GM12892 (cell line): ENCODE measurements at places on chromosomes 16 and 17.

GRCh38 chr16:69932691-69933392 lies 18.3 kb upstream of the CLEC18A start:
- DNase-seq, result no peak

- DNase-seq, result no peak
Measured at GRCh38 chr16:23362460-23363317, 60.6 kb downstream of the SCNN1B start.

- no peak for DNase-seq
Measured at GRCh38 chr16:12484972-12485371, 318.7 kb downstream of the CPPED1 start.

DNA sequence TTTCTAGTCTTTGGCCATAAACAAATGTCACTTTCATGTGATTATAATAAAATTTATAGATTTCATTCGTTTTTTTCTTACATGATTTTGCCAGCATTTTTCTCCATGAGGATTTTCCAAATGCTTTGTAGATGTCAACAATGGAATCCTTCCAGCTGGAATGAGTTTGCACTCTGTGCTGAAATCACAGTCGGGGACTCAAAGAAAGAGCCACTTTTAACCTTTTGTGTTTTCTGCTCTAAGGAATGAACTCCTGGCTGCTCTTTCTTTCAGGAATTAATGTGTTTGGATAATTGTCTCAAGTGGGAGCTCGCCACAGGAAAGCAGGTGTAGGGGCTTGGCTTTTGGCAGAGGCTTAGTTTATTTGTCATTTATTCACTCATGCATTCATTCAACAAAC lies 372.3 kb upstream of the SALL1 start:
- no peak for DNase-seq

DNA sequence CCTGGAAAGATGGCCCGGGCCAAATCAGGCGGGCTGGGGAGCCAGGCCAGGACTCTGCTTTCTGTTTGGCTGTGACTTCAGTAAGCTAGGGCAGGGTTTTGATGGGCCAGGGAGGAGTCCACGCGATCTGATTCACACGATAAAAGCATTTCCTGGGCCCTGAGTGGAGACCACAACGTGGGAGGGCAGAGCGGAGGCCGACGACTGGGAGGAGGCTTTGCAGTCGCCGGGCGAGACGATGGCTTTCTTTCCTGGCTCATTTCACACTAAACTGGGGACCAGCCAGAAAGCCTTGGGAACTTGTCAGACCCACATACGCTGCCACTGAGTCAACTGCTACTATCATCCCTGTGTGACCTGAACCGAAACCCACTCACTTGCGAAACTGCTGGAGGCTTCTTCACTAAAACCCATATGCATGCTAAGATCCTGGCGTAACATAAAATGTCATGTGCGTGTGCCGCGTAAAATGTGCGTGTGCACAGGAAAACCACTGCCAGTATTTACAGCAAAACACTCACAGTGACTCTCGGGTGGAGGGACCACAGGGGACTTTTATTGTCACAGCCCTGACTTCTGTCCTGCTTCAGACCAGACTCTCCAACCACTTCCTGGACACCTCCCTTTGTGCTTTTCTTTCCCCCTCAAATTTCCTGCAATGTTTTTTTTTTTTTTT lies 14.2 kb upstream of the RHBDF2 start:
- DNase-seq, result no peak

- DNase-seq, result no peak
Measured at GRCh38 chr17:3685174-3685573, 10.8 kb downstream of the P2RX5 start.

- no peak for DNase-seq
Measured at GRCh38 chr17:1241929-1242328, 28.3 kb upstream of the BHLHA9 start.

- DNase-seq, result no peak
Measured at GRCh38 chr17:71363661-71364060, 757.2 kb upstream of the SOX9 start.

GRCh38 chr16:2180962-2181923 lies 15.2 kb downstream of the CASKIN1 start:
- no peak for DNase-seq

DNA sequence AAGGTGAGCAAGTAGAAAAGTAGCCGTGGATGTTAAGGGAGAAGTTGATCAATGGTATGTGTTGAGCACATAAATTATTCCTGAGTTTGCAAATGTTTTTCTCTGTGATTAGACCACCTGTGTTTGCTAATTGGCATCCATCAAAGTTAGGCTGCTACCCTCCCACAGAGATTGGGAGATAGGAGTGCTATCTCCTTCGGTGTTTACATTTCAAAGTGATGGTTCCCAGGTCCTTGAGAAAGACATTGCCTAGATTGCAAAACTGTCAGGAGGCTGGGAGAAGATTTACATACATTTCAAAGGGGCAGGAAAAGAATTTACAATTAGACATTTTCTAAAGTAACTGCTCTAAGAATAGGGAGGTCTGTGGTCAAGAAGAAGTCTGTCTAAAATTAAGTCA lies 54.3 kb upstream of the CNTNAP4 start:
- DNase-seq, result no peak

GRCh38 chr16:27644165-27644564 lies 94.2 kb downstream of the KATNIP start:
- no peak for DNase-seq

- DNase-seq, result no peak
Measured at GRCh38 chr17:79537686-79538085, 73.2 kb downstream of the RBFOX3 start.

DNA sequence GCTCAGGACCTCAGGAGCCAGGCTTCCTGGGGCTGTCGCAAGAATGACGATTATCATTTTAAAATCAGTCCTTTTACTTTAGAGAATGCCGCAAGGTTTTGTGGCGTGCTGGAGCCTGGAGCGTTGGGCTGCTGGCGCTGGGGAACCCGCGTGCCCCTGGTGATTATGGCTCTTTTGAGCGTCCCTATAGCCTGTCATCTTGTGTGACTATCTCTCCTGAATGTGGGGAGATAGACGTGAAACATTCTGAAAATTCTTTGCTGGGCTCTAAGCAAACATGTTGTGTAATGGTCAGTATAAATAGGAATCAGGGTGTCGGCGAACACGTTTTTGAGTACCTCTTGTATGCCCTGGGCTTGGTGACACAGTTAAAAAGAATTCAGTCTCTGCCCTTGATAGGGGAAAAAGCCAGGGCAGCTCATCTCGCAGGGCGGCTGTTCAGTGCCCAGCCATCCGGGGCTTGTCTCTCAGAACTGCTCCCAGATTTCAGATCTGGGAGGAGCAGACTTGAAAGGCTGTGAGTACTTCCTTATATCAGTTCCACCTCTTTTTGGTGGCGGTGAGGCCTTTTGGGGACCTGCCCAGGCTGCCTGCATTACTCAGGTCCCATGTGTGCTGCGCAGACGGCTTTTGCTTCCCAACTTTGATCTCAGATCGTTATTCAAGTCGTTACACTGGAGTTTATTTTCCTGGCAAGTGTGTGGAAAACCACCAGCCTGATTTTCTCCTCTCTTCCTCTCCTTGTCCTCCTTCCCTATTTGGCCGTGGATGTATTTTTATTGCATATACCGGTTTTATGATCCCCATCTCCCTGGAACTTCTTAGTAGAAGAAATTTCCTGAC lies 973 bp downstream of the SLC7A6 start:
- no peak for DNase-seq

DNA sequence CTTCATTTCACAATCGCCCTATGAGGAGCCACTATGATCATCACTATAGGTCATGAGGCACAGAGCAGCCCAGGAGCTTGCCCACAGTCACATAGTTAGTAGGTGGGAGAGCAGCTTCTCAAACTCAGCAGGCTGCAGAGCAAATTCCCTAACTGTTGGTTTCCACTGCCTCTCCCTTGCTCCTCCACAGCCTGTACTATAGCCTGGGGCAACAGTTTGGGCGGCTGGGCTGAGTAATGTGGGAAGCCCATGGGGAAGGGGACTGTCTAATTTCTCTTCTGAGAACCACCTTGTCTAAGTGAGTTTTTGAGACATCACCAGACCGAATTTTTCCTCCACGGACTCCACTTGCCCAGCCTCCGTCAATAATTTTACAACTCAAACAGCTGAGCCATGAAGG lies 73.4 kb upstream of the GPR139 start:
- DNase-seq, result no peak
